ENCODE measurements at places on chromosomes 12 and 14. TPM values are rescaled to one million over a fixed set of nuclear protein-coding genes. Genes with fewer than 3 reads are reported as not detected.

KRT6C gene
- not detected for total RNA-seq

PLA2G1B gene
- not detected for total RNA-seq

KIAA0586 gene
- 47.0 TPM for total RNA-seq

MSI1 gene
- not detected for total RNA-seq

DIO3 gene
- not detected for total RNA-seq

BBOF1 gene
- total RNA-seq: 2.6 TPM

ANKLE2 gene
- 78.9 TPM for total RNA-seq

CLEC4D gene
- 7.0 TPM for total RNA-seq

YLPM1 gene
- 110 TPM for total RNA-seq

RAB15 gene
- total RNA-seq: 6.2 TPM

ATL1 gene
- 1.4 TPM for total RNA-seq

RNASE4 gene
- 0.17 TPM for total RNA-seq

PPP1R36 gene
- total RNA-seq: not detected

TOMM20L gene
- not detected for total RNA-seq

GRCh38 chr14:45251912-45252311 is 1.1 kb downstream of the MIS18BP1 start:
- DNase-seq: peak; percentile 3

- no peak for DNase-seq
Measured at GRCh38 chr14:72559202-72559601, 334.7 kb downstream of the DPF3 start.

DNA sequence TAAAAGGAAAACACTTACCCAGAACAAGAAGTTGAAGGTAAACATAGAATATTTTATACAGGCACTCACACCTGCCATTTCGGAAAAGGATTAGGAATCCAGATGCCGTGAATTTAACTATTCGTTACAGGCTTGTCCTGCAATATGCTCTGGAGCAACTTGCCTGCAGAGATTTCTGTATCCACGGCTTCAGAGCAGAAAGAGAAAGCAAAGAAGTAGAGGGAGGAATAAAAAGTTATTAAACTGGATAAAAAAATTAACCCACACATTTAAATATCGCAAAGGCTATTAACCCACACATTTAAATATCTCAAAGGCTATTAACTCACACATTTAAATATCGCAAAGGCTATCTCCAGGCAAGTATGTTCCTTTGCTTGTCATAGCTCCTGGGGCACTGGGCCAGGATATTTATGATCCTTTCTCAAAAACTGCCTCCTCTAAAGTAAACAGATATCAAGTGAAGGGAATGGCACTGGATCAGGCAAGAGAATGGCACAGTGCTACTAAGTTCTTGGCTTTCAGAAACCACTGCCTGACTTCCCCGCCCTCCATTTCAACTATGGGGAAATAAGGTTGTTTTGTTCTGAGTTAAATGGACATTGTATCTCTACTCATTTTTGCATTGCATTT is at the start of gene TSPAN8:
TSPAN8 (minus strand) TSS at position 399 of the 633 bp plus-strand sequence; CDS start at position 78, 321 bp downstream.
- DNase-seq: no peak

- DNase-seq: no peak
Measured at GRCh38 chr14:86003998-86004397, 474.1 kb downstream of the FLRT2 start.

DNA sequence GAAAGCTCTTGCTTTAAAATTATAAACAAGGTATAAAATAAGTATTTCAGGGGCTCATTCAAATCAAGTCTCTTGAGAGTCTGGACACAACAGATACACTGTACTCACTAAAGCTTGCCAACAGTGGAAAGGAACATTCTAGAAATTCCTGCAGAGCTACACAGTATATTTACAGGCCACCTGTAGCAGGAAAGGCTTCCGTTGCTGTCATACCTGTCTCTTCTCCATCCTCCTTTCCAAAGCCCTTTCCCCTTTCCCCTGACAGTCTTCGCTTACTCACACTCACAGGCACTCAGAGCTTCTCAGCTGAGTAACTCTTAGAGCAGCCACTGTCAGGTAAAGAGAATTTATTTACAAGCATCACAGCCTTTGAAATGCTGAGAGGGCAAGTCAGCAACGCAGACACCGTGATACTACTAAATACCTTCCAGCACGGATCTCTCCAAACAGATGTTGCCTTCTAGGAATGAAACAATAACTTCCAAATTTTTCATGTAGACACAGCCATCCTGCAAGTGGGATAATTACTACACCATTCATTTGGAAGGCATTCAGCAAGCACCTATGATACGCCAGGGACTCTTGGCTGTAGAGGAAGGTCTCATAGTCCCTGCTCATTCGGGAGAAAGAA is 167.9 kb downstream of the FOXN3 start:
- DNase-seq: no peak

DNA sequence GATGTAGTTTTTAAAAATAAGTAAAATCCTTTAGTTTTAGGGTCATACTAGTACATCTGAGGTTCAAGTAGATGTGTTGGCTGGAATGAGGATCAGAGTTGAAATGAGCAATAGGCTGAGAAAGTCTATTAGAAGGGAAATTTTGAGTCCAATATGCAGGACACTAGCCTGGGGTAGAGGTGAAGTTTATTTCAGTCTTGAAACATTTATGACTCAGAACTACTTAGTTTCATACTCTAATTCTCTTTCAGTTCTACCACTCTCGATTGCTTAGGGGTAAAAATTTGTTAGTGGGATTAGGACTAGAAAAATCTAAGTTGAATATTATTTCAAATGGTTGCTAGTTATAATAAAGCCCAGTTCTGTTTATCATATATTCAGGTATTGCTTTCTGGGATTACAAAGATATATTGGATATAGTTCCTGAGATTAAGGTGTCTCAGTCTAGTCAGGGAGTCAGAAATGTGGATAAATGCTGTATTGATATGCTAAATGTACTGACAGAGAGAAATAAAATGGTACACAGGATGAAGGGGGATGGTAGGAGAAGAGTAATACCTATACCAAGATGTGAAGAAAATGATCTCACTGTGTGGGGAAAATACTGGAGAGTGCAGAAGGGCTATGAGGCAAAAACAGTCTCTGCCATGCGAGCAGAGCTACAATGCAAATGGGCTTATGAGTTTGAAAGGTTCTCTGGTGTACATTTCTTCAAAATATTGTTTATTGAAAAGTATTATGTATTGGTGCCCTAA is 395.8 kb upstream of the FBXO33 start:
- no peak for DNase-seq

DNA sequence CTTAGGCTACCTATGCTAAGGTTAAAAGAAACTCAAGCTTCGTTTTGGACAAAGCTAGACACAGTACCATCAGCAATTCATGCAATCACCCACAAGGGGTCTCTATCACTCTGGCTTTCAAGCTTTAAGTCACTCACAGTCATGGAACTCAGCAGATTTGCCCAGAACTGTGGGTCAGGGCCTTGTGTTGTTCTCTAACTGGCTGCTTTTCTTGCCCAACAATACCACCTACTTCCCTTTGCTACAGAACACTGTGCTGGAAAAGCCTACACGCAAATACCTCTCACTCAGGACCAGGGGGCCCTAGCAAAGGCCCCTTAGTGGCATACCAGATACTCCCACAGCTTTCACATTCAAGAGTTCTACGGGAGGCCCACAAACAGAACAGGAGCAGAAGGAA is 9.1 kb downstream of the NEMP1 start:
- peak; percentile 70 for DNase-seq

DNA sequence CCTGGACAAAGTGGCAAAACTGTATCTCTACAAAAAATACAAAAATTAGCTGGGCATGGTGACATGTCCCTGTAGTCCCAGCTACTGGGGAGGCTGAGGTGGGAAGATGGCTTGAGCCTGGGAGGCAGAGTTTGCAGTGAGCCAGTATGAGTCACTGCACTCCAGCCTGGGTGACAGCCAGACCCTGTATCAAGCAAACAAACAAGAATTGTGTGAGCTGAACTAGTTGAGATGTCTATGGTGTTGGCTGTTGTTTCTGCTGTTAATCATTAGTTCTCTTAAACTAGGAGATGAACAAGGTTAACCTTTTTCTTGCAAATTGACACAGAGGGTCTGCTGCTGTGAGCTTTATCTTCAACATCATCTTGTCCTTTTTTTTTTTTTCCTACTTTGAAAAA is 23.6 kb downstream of the RASSF3 start:
- no peak for DNase-seq

DNA sequence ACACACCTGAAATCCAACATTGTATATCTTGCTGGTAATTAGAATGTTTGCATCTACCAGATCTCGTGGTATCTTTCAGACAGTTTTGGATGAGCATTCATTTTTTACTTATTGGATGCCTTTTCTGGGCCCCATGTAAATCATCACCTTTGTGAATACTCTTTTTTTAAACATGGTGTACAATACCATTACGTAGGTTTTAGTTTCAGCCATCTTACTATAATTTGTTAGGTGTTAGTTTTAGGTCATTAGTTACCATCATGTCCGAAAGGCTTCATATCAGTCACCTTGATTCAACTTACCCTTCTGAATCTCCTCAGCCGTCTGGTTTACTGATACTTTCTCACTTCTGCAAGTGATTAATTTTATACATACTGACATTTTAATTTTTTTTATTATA is 5.3 kb downstream of the EIF2S1 start:
- no peak for DNase-seq

DNA sequence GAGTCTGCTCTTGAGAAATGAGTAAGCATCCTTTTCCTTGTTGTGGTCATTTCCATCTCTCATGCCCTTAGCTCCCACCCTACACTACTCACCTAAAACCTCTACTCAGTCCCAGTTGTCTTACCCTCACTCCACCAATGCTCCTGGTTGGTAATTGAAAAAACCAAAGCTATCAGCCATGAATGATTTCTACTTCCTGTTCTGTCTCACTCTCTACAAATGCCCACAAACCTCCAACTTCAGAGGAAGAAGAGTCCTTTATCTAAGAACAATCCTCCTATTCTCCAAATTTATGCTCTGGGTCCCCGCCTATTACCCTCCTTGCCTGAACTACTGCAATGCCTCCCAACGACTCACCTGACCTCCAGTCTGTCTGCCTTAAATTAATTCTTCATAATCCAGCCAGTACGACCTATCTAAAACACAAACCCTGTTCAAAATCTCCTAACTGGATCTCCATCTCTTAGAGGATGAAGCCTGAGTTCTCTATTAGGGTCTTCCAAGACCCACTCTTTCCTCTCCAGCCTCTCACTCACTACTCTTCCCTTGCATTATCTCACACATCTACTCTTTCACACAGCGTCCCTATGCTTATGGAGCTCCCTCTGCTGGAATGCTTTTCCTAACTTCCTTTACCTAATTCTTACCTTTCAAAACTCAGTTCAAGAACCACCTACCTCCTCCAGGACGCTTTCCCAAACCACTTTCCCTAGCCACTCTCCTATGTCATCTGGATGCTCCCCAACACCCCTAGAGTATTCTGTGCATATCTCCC is 2.2 kb downstream of the DHRS1 start:
- no peak for DNase-seq

GRCh38 chr12:79295572-79295971 is 395.2 kb downstream of the PAWR start:
- DNase-seq: no peak

DNA sequence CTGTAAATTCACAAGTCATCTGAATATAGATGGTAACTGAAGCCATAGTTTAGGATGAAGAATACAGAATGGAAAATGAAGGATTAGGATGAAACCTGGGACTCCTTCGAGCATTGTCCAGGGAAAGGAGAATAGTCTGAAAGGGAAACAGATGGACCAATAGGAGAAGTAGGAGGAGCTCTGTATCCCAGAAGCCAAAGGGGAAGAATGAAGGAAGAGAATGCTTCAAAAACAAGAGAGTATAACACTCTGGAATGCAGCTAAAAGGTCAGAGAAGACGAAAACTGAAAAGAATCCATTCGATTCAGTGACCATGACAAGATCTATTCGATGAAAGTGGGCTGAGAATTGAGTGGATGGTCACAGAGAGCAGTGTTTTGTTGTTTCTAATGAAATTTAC is 1.0 kb downstream of the GMFB start:
- DNase-seq: no peak

- no peak for DNase-seq
Measured at GRCh38 chr14:29030121-29030520, 263.5 kb downstream of the FOXG1 start.

- DNase-seq: no peak
Measured at GRCh38 chr14:100789460-100790417, 36.2 kb upstream of the MEG3 start.

- no peak for DNase-seq
Measured at GRCh38 chr12:116261525-116262100, 15.9 kb downstream of the MED13L start.

GRCh38 chr14:76672123-76672522 is 89.1 kb upstream of the VASH1 start:
- no peak for DNase-seq

DNA sequence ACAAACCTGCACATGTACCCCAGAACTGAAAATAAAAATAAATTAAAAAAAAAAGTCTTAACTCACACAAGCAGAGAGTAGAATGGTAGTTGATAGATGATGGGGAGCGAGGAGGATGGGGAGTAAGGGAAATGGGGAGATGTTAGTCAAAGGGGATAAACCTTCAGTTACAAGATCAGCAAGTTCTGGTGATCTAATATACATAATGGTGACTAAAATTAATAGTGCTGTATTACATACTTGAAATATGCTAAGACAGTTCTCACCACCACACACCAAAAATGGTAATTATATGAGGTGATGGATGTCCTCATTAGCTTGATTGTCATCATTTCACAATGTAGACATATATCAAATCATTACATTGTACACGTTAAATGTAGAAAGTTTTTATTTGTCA is 3.2 kb upstream of the C12orf42 start:
- DNase-seq: no peak

DNA sequence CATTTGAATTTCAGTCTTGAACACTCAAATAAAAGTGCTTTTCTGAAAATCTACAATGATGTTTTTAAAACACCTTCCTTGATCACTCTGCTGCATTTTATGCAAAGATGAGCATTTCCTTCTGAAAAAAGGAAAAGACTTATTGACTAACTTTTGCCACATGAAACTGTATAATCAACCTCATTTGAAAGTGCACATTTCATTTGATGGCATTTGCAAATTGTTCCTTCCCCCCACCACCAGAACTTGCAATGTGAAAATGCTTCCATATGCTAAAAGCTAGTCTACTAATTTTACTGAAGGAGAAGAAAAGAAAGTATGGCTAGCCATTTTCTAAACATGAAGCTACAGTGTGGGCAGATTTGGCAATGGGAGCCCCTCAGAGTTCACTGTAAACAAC is 159.2 kb downstream of the RAD51B start:
- no peak for DNase-seq

GRCh38 chr12:13570005-13570694 is 373.6 kb downstream of the EMP1 start:
- DNase-seq: no peak

DNA sequence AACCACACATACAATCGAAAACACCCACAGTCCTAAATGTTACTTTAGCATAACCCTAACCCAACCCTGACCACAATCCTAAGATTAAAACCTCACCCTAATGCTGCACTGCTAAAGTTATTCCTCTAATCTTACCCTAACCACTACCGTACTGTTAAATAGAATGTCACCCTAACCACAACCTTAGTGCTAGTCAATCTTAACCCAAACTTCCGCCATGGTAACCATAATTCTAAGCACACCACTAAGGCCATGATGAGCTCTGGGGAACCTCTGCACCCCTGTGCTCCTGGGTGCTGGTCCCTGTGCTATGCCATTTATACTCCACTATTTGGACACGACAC is 38.0 kb downstream of the LTBP2 start:
- DNase-seq: no peak

Measured in naive thymus-derived CD4-positive, alpha-beta T cell (primary cell).